ENCODE measurements at places on chromosomes 6 and 20.

- no peak for DNase-seq
Observed at GRCh38 chr6:161353208-161353613, 79.3 kb upstream of the AGPAT4 start.

GRCh38 chr6:139961190-139961589 is 586.7 kb upstream of the CITED2 start:
- no peak for DNase-seq

- no peak for DNase-seq
Observed at GRCh38 chr6:40998661-40999060, 40.4 kb downstream of the UNC5CL start.

DNA sequence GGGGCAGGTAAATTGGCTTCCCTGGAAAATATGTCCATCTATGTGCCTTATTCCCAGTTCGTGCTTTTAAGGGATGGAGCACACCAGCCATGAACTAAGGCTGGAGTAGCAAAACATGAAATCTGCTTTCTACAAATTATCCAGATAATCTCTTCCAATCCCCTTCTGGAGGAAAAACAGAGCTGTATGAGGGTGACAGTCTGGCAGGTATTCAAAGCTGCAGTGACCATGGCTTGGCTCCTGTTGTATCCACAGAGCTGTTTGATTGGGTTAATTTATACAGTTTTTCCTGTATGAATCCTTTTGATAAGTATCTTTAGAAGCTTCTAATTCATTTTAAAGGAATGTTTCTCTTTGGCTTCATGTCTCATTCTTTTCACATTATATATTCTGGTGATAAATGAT is 144.4 kb downstream of the AIG1 start:
- no peak for DNase-seq

DNA sequence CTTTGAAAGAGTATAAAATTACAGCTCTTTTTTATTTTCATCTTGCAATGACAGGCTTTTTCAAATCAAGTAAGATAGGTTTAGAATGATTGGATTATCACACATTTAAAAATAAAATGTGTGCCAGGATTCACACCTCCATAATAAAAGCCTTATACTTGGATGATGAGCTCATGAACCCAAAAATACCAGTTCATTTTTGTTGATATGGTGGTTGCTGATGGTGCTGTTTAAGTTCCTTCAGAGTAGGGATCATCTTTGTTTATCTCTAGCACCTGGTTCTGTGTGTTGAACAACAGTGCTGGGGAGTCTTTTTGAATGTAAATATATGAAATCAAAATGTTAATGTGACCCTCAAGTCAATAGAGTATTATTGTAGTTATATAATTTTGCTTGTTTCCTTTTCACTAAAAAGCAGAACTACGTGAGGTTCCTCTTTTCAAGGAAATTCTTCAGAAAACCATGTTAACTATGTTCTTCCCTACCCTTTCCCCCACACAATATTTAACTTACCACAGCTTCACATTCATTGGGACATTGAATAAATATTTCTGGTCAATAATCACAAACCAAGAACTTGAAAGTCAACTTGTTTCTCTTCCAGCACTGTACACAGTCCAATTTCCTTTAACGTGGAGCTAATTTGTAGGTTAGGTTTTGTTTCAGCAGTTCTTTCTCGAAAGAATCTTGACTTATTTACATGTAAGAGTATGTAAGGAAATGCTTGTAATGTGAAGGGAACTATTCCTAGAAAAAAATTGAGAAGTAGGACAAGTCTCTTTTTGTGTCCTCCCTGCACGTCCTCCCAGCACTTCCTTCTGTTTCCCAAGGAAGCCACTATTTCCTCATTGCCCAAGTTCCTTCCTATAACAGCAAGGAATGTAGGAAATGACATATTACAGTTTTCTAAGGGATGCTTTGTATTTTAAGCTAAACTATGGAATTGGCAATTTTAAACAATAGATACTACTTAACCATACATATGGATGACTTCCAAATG is 945.9 kb upstream of the CITED2 start:
- DNase-seq = no peak
